Mesendoderm (in vitro differentiated cells): ENCODE measurements at places on chromosomes 6 and 20.
A peak's percentile ranks its signal among the peaks of the same experiment; 100 is the strongest.

DNA sequence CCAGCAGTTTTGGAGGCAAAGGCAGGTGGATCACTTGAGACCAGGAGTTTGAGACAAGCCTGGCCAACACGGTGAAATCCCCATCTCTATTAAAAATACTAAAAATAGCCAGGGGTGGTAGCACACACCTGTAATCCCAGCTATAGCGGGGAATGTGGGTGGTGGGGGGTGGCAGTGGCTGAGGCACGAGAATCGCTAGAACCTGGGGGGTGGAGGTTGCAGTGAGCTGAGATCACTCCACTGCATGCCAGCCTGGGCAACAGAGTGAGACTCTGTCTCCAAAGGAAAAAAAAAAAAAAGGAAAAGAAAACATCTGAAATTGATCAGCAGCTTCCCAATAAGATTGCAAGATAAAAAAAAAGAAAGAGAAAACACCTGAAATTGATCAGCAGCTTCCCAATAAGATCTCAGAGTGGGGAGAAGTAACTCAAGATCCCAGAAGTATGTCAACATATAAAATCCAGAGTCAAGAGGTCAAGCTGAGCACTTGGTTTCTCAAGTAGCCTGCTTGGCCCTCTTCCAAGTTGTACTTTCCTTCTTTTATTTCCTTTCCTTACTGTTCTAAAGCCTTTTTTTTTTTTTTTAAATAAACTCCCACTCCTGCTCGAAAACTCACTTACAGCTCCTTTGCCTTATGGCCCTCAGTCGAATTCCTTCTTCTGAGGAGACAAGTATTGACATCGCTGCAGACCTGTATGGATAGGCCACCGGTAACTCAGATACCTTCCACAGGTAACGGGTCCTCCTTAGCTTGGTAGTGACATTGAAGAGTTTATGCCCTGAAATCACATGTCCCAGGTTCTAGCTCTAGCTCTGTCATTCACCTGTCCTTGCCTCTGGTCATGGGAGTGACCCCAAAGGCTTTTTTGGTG, 368.5 kb upstream of the SYNCRIP start:
- no peaks in the 10 kb centered on the region for H3K4me1 ChIP-seq
- no peaks in the 10 kb centered on the region for H3K36me3 ChIP-seq
- H3K27me3 ChIP-seq: no peaks in the 10 kb centered on the region

- DNase-seq: no peak
- H3K27ac ChIP-seq: no peak overlapping the region
- H3K36me3 ChIP-seq: no peaks in the 10 kb centered on the region
- no peaks in the 10 kb centered on the region for H3K27me3 ChIP-seq
- no peaks in the 10 kb centered on the region for H3K4me1 ChIP-seq
- no peak overlapping the region for H3K4me3 ChIP-seq
Measured at GRCh38 chr6:159254186-159254585, 85.0 kb downstream of the FNDC1 start.

GRCh38 chr20:31704225-31705119, 18.2 kb downstream of the BCL2L1 start:
- H3K4me1 ChIP-seq: no peaks in the 10 kb centered on the region
- H3K4me3 ChIP-seq: no peak overlapping the region
- H3K27ac ChIP-seq: peak overlapping the region; percentile 7
- DNase-seq: peak; percentile 88
- no peaks in the 10 kb centered on the region for H3K27me3 ChIP-seq

DNA sequence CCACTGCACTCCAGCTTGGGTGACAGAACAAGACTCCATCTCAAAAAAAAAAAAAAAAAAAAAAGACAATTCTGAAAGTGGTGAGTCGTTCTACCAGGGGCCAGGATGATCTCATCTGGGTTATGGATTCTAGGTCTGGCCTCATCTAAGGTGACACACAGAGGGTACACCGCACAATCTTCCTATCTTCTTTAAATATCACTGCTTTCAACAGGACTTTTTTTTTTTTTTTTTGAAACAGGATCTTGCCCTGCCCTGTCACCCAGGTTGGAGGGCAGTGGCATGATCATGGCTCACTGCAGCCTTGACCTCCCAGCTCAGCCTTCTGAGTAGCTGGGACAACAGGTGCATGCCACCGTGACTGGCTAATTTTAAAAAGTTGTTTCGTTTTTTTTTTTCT, 67.7 kb downstream of the SLC16A10 start:
- no peak overlapping the region for H3K4me3 ChIP-seq
- H3K27me3 ChIP-seq: no peaks in the 10 kb centered on the region
- no peak overlapping the region for H3K27ac ChIP-seq
- H3K36me3 ChIP-seq: no peaks in the 10 kb centered on the region
- no peak for DNase-seq

DNA sequence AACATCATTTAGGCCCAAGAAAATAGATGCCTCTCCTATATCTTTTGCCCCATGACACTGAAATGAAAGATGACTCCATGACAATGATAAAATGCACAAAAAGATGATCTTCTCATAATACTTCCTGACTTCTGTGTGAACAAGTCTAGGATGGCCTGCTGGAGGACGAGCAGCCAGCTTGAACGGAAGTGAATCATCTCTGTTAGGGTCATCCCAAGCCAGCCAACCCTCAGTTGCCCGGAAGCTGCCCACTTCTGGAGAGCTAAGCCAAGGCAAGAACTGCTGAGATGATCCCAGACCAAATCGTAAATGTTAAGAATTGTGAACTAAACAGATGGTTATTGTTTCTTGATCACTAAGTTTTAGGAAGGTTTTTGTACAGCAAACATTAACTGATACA, 249.7 kb upstream of the HS3ST5 start:
- H3K4me1 ChIP-seq: no peaks in the 10 kb centered on the region
- no peak overlapping the region for H3K4me3 ChIP-seq
- no peaks in the 10 kb centered on the region for H3K27me3 ChIP-seq
- H3K27ac ChIP-seq: no peak overlapping the region

GRCh38 chr6:35165630-35166071, 24.5 kb upstream of the TCP11 start:
- no peaks in the 10 kb centered on the region for H3K4me1 ChIP-seq
- H3K36me3 ChIP-seq: no peaks in the 10 kb centered on the region
- no peaks in the 10 kb centered on the region for H3K27me3 ChIP-seq
- no peak for DNase-seq

DNA sequence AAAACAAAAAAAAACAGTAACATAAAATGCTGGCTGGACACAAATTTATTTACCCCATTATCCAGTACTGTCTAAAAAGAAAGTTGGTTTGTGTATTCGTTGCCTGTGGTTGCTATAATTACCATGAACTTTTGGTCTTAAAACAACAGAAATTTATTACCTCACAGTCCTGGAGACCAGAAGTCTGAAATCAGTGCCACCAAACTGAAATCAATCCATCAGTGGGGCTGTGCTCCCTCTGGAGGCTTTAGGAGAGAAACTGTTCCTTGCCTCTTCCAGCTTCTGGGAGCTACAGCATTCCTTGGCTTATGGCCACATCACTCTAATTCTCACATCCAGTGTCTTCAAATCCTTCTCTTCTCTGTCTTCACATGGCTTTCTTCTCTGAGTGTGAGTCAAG, 79.4 kb downstream of the SNX5 start:
- H3K36me3 ChIP-seq: no peaks in the 10 kb centered on the region
- no peak overlapping the region for H3K4me3 ChIP-seq
- H3K27me3 ChIP-seq: no peaks in the 10 kb centered on the region
- H3K4me1 ChIP-seq: no peaks in the 10 kb centered on the region

- H3K27me3 ChIP-seq: no peaks in the 10 kb centered on the region
- no peaks in the 10 kb centered on the region for H3K36me3 ChIP-seq
- H3K4me3 ChIP-seq: no peak overlapping the region
- H3K4me1 ChIP-seq: no peaks in the 10 kb centered on the region
Measured at GRCh38 chr20:15882553-15882952, 690.7 kb downstream of the KIF16B start.

- no peak within 1 kb of the TSS for H3K27ac ChIP-seq
- DNase-seq: peak; percentile 70
- peak within 1 kb of the TSS; percentile 22 for H3K4me3 ChIP-seq
- H3K4me1 ChIP-seq: no peaks in the 10 kb centered on the region
Measured at GRCh38 chr6:151493804-151494234, at the start of gene CCDC170. Gene CCDC170, plus strand, starts transcription at chr6:151494017. Its CDS starts 112 bp downstream, at chr6:151494129.

DNA sequence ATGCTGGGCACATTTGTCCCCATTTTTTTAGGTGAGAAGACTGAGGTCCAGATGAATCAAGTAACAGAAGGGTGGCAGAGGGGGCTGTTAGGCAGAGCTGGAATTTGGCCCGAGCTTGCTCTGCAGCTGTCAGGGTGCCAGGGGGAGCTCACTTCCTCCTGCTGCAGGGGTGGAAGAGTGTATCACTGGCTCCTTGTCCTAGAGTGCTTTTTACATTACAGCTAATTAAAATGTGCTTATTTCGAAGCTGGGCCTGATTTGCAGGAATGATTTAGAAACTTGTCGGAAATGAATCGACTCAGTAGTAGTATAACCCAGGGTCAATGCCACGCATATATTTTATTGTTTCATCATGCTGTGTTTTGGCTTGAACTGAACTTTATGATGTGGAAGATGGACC, 11.1 kb downstream of the TOX2 start:
- no peak for DNase-seq
- H3K4me1 ChIP-seq: no peaks in the 10 kb centered on the region
- no peaks in the 10 kb centered on the region for H3K36me3 ChIP-seq
- H3K4me3 ChIP-seq: no peak overlapping the region
- H3K27ac ChIP-seq: no peak overlapping the region

DNA sequence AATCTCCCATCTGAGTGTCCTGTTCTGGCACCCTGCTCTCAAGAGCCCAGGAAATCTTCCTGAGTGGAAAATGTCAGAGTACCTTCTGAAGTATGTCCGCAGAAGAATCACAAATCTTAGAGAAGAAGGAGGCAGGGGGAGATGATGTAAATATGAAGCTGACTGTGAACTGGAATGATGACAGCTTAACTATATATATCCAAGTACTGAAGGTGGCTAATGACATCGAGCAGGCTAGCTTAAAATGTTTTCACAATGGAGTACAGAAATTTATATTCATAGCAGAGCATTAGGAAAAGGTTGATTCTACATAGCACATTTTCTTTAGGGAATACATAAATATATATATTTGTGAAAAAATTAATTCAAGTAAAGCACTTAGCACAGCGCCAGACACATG, 64.3 kb downstream of the BMP5 start:
- no peaks in the 10 kb centered on the region for H3K4me1 ChIP-seq
- no peak for DNase-seq
- no peak overlapping the region for H3K4me3 ChIP-seq

DNA sequence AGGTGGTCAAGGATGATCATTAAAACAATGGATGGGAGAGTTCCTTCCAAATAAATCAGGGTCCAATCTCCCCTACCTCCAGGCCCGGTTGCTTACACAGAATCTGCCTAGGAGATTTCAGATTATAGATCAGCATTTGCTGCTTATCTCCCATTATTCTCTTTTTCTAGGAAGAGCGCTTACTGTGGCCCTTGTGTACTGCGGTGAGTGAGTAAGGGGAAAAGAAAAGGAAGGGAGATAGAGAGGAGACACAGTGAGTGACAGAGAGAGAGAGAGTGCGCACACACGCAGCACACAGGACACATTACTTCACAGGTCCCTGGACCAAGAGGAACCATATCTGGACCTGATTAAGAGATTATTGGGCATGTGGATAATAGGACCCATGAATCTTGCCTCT, 6.2 kb downstream of the LATS1 start:
- H3K27me3 ChIP-seq: no peaks in the 10 kb centered on the region
- peaks cover 13% of the 10 kb centered on the region for H3K4me1 ChIP-seq
- no peak for DNase-seq
- H3K4me3 ChIP-seq: no peak overlapping the region

DNA sequence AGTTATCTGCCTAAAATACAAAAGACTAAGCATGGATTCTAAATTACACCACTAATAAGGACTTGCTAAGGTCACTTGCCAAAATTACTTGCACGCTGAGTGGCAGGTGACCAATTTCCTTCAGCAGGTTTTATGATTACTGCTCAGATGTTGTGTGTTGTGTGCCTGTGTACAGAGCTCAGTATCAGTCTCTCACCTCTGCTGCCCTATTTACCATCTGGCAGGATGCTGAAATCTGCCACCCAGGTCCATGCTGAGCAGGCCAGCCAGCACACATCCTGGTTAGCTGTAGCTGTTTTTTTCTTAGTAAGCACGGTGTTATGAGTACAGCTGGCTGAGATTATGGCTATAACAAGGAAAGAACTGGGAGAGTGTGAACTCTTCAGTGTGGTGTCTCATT, 34.0 kb downstream of the ELOVL4 start:
- H3K4me1 ChIP-seq: no peaks in the 10 kb centered on the region
- H3K36me3 ChIP-seq: no peaks in the 10 kb centered on the region
- H3K27ac ChIP-seq: no peak overlapping the region
- DNase-seq: peak; percentile 5
- no peaks in the 10 kb centered on the region for H3K27me3 ChIP-seq
- H3K4me3 ChIP-seq: no peak overlapping the region

DNA sequence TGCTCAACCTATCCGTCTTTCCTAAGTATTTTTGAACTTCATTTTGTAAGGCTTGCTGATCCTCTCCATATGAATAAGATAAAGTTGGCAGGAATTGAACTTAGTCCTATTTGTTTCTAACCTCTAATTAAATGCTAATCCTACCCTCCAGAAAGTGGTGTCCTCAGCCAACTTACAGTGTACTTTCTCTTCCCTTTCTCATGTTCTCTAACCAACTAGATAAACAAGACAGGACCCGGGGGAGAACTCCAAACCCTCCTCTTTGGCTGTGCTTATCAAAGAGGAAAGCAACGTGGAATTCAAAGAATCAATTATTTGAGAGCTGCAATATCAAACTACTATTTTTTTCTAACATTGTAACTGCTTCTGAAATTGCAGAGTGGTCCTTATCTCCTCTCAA, 56.5 kb upstream of the NRSN1 start:
- no peak overlapping the region for H3K27ac ChIP-seq
- H3K36me3 ChIP-seq: no peaks in the 10 kb centered on the region
- DNase-seq: no peak
- no peaks in the 10 kb centered on the region for H3K27me3 ChIP-seq
- no peaks in the 10 kb centered on the region for H3K4me1 ChIP-seq
- no peak overlapping the region for H3K4me3 ChIP-seq

DNA sequence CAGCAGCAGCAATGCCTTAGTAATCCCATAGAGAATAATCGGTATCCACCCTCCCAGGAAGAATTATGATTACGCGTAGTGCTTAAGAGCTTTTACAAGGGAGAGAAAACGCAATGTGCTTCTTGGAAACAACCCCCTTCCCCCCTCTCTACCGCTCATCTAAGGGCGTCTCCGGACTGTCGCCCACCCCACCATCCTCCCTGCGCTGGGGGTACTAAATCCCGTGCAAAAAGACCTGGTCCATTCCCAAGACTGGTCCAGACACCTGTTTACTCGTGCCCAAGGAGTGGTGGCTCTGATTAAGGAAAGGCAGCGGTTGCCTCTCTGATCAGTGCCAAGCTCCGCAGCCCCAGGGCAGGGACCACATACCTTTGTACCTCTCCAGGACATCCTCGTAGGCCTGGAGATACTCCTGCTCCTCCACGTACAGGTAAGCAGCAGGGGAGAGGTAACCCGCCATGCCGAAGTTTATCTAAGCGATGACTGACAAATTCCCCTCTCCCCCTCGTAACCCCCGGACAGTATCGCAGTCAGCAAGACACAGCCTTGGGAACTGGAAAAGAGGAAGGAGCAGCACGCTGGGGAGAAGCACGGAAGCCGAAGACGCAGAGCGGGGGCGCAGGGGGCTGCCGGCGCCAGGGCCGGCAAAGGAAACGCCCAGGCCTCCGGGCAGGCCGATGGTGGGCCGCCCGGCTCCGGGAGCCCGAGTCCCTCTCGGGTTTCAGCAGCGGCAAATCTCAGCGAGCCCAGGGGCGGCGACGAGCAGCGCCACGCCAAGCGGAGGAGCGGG, 112.0 kb upstream of the BEND6 start:
- no peaks in the 10 kb centered on the region for H3K27me3 ChIP-seq
- no peaks in the 10 kb centered on the region for H3K4me1 ChIP-seq
- no peaks in the 10 kb centered on the region for H3K36me3 ChIP-seq
- H3K27ac ChIP-seq: peak overlapping the region; percentile 97
- peak; percentile 78 for DNase-seq

- H3K36me3 ChIP-seq: no peaks in the 10 kb centered on the region
- H3K27me3 ChIP-seq: no peaks in the 10 kb centered on the region
- no peak overlapping the region for H3K4me3 ChIP-seq
- no peaks in the 10 kb centered on the region for H3K4me1 ChIP-seq
Measured at GRCh38 chr6:170062915-170063241, 228.0 kb downstream of the DLL1 start.
